ENCODE measurements at places on chromosomes 7 and 10. TPM values are rescaled to one million over a fixed set of nuclear protein-coding genes. Genes with fewer than 3 reads are reported as not detected.

- DNase-seq, result no peak
Observed at GRCh38 chr10:70315815-70316214, 32.0 kb upstream of the NPFFR1 start.

DNA sequence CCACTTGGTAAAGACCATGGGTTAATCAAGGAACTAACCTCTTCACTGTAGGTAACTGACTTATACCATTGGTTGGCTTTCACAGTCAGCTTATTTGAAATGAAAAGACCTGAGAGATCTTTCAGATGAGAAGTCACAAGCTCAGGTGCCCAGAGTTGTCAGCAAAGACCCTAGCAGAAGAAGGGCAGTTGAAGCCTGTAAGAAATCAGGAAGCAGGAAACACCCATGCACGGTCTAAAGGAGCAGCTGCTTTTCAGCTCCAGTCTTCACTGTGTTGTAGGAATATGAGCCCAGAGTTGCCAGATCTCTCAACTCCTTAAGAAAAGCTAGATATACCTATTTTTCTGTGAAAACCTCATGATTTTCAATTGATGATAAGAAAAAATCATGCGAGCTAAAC is 130.0 kb downstream of the ARID5B start:
- DNase-seq, result no peak

- DNase-seq, result no peak
Observed at GRCh38 chr7:91185771-91186170, 78.5 kb upstream of the FZD1 start.

DNA sequence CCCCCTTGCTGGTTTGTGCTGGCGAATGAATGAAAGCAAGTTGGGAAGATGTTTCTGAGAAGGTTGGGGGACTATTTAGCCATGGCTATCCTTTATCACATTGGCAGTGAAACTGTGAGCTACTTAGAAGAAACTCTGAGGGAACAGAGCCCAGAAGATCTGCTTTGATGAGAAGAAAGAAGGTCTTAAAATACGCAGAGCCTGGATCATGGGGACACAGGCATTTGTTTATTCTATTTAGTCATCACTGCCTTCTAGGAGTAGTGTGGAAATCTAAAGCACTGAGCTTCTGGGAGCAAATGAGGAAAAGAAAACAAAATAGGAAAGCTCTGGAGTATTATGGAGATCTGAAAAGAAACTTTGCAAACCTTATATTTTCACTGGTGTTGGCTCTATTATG is 28.5 kb downstream of the CPED1 start:
- no peak for DNase-seq

- DNase-seq, result no peak
Observed at GRCh38 chr10:96835899-96836298, 3.8 kb downstream of the LCOR start.

- DNase-seq, result no peak
Observed at GRCh38 chr10:24427678-24428409, 218.9 kb downstream of the KIAA1217 start.

DNA sequence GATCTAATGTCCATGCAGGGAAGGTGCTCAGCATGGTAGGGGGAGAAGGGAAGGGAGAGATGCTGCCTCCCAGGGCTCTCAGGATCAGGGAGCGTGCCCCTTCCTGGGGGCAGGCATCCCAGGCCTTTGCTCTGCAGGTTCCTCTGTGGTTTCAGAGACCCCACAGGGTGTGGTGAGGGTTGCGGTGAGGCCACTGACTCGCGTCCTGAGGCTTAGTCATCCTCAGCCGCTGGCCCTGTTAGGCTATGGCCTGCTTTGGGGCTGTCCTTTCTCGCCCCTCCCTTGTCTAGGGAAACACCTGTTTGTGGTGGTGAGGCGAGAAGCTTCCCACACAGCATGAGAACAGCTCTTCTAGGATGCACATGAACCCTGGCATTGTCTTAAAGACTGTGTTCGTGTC is 558.3 kb upstream of the FOXK1 start:
- no peak for DNase-seq

GRCh38 chr10:126940670-126941310 is 35.6 kb downstream of the DOCK1 start:
- DNase-seq, result no peak

- no peak for DNase-seq
Observed at GRCh38 chr7:87111877-87112276, 40.4 kb upstream of the DMTF1 start.

DNA sequence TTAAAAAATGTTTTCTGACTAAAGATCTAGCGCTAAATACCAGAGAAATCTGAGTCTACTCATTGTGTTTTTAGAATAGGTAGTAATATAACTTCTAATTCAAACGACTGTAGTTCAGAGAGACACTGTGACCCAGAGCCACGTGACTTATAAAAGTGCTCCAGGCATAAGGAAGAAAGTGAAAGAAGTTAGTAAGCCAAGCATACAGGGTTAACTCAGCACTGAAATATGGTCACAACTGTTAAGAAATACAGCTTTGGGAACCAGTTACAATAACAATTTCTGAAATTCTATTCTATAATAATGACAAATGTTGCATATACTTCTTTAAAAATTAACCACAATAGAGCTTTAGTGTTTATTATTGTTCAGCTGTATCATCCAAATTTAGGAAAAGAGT is 119.1 kb downstream of the TFEC start:
- DNase-seq, result no peak

DNA sequence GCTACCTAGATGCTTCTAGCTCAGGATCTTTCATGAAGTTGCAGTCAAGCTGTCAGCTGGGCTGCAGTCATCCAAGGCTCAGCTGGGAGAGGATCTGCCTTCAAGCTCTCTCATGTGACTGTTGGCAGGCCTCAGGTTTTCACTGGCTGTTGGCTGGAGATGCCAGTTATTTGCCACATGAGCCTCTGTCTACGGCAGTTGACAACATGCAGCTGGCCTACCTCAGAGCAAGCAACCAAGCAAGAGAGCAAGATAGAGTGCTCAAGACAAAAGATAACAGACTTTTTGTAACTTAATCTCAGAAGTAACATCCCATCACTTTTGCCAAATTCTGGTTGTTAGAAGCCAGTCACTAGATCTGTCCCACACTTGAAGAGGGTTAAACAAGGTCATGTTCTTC is 125.8 kb downstream of the TPST1 start:
- peak; percentile 68 for DNase-seq

GRCh38 chr7:113414401-113415035 is 296.2 kb upstream of the SMIM30 start:
- DNase-seq, result no peak

- DNase-seq, result no peak
Observed at GRCh38 chr7:132307465-132307864, 268.8 kb downstream of the PLXNA4 start.

DNA sequence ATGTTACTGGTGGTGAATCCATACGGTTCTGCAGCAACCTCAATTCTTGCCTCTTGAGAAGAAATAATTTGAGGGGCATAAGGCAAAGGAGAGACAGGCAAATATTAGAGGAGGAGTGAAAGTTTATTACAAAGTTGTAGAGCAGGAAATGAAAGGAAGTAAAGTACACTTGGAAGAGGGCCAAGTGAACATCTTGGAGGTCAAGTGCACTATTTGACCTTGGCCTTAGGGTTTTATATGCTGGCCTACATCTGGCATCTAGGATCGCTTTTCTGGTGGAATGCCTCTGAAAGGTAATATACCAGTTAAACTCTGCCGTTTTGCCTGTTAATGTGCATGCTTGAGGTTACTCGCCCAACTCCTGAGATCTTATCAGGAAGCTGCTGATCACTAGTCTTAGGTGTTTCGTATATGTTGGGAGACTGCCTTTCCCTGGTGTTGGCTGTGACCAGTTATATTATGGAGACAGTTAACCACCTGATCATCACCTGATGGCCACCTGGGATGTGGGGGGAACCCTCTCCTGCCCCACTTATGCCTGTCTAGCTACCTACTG is 66.1 kb upstream of the CYP2C18 start:
- no peak for DNase-seq

DNA sequence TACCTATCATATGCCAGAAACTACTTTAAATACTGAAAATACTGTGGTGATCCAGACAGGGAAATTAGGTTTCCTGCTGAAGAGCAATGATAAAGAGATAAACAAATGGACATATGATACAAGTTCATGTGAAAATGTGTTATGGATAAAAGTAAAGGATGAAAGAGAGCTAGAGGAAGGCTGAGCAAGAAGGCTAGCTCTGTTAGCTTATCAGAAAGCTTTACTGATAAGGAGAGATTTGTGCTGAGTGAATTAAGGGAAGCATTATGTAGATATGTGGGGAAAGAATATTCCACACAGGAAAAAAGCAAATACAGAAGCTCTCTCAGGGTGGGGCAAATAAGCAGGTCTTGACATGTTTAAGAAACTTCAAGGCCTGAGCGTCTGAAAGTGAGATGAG is 308.4 kb downstream of the HDAC9 start:
- DNase-seq, result no peak

- DNase-seq, result no peak
Observed at GRCh38 chr10:51800121-51800520, 100.7 kb upstream of the CSTF2T start.

GRCh38 chr10:24866604-24867583 is 85.5 kb downstream of the PRTFDC1 start:
- peak; percentile 72 for DNase-seq

DNA sequence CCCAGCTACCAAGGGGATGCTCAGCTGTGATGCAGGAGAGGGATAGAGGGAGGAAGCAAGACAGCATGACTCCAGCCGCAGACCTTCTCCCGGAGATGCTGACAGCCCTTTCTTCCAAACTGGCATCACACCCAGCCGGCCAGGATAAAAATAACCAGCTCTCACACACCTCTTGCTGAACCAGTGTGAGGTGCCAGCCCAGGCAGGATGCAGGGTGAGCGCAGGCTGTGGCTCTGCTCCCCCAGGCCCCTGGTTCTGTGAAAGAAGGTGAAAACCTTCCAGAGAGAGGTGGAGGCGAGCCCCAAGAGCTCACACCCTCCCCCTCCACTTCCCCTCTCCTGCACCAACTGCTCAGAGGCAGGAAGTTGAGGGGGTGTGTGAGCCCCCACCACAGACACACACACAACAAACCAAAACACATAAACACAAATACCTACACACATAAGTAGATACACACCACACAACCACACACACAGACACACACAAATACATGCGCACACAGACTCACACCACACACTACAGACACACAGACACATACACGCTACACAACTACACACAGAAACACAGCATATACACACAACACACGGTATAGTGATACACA is 4.0 kb downstream of the GPR15LG start:
- DNase-seq, result peak; percentile 44

GRCh38 chr10:71300555-71301370 is 18.3 kb upstream of the SLC29A3 start:
- no peak for DNase-seq

PRXL2A gene
- 101 TPM for total RNA-seq

ECHDC3 gene
- total RNA-seq, result 88.5 TPM

AMZ1 gene
- total RNA-seq, result 0.11 TPM

ZCWPW1 gene
- total RNA-seq, result 4.6 TPM

PRSS1 gene
- not detected for total RNA-seq

MOGAT3 gene
- not detected for total RNA-seq

ZP3 gene
- total RNA-seq, result not detected

RSU1 gene
- 39.2 TPM for total RNA-seq
